ENCODE measurements at places on chromosomes 12 and 14.

- DNase-seq: no peak
Measured at GRCh38 chr14:58066115-58066514, 85.9 kb downstream of the ARMH4 start.

DNA sequence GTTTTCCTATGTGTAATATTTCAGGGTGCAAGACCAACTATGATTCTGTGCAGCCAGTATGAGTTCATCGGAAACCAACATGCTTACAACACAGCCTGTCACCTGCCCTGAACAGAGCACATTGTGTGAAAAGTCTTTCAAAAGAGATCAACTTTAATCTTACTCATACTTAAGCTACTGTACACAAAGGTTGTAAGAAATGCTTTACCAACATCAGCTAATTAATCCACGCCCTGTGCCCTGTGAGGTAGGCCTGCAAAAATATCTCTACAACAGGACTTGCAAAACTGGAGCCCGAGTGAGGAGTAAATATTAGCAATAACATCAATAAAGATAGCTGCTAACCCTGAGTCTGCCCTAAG is 15.1 kb downstream of the APPL2 start:
- no peak for DNase-seq

DNA sequence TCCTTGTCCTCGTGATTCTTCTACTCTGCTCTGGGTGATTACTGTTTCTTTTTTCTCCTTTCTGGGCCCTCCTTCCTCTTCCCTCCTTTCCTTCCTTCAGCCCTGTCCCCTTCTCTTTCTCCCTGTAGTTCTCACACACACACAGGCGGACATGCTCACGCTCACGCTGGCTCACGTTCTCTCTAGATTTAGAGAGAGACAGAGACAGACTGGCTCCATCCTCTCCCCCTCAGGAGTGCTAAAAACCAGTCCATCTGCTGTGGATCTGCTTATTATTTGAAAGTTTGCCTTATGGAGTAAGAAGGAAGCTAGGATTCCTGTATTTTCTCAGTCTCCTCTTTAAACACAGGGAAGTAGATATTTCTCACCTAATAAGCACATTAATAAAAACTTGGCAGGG is 48.1 kb downstream of the KCNA1 start:
- no peak for DNase-seq

GRCh38 chr12:49403971-49404450 is 36.7 kb downstream of the SPATS2 start:
- DNase-seq: peak; percentile 13

GRCh38 chr12:22357531-22357930 is 23.0 kb upstream of the ST8SIA1 start:
- DNase-seq: no peak

GRCh38 chr14:93891756-93892504 is 35.2 kb upstream of the FAM181A start:
- no peak for DNase-seq

- no peak for DNase-seq
Measured at GRCh38 chr12:57103856-57104255, 7.3 kb downstream of the STAT6 start.

GRCh38 chr14:49865431-49865859 is 12.9 kb upstream of the NEMF start:
- peak; percentile 61 for DNase-seq

DNA sequence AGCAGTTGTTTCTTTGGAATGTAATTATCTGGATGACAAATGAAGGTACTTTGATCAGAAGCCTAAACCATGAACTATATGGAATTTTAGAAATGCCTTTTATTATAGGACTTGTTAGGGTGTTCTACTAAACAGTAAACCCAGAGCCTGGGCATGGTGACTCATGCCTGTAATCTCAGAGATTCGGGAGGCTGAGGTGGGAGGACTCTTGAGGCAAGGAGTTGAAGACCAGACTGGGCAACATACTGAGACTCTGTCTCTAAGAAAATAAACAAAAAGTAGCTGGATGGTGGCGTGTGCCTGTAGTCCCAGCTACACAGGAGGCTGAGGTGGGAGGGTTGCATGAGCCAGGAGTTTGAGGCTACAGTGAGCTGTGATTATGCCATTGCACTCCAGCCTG is 23.9 kb downstream of the PALS1 start:
- DNase-seq: peak; percentile 18

GRCh38 chr14:92386637-92387036 is 63.7 kb downstream of the SLC24A4 start:
- DNase-seq: no peak

DNA sequence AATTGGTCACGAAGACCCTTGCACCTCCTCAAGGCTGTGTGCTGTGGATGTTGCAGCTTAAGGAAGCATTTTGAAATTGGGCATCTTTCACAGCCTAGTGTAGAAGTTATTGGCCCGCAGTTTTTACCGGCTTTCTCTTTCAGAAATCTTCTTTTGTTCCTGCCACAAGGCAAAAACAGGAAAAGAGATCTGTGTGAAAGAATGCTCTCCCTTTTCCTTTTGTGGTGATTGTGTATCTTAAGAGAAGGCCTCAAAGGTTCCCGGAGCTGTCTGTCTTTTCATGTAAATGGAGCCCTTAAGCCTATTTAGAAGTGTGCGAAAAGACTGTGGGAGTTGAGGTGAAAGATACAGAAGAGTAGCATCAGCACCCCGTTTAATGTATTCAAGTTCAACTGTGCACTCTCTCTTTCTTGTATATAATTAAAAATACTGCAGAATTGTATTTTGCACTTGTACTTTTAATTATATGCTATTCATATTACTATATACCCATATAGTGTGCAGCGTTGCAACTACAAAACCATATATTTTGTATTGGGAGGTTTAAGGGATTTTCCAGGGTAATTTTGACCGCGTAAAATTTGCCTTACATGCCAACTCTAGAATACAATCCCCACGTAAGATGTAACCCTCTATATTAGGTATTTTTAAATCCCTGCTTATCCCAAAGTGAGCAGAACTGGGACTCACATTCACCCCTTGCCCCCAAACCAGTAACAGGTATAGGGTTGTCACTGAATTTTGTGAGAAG is 441.7 kb downstream of the RAD51B start:
- no peak for DNase-seq

DNA sequence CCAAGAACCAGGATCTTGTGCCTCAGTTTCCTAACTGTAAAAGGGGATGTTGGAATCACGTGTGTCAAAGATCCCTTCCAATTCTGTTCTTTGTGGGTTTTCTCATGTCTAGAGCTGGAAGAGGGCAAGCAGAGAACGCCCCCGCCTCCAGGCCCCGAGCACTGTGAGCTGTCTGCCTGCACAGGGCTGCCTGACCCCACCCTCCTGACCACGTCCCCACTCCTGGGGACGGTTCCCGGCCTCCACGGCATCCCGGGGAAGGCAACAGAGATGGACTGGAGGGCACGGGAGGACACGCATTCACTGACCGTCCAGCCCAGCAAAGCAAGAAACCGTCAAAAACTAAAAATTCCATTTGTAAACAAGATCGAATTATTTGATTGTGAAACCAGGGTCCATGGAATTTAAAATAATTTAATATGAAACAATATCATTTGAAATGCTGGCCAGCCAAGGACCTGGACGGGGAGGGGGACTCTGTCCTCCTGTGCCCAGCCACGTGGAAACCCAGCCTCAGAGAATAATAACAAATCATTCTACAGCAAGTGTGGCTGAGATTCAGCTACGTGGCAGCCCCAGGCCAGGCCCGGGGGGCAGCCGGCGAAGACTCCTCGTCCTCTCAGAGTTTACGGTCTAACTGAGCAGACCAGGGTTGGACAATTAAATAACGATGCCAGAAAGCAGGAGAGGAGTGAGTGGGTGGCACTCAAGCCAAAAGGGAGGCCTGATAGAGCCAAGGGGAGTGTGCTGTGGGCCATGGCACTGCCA is 87.3 kb upstream of the DIO3 start:
- no peak for DNase-seq

DNA sequence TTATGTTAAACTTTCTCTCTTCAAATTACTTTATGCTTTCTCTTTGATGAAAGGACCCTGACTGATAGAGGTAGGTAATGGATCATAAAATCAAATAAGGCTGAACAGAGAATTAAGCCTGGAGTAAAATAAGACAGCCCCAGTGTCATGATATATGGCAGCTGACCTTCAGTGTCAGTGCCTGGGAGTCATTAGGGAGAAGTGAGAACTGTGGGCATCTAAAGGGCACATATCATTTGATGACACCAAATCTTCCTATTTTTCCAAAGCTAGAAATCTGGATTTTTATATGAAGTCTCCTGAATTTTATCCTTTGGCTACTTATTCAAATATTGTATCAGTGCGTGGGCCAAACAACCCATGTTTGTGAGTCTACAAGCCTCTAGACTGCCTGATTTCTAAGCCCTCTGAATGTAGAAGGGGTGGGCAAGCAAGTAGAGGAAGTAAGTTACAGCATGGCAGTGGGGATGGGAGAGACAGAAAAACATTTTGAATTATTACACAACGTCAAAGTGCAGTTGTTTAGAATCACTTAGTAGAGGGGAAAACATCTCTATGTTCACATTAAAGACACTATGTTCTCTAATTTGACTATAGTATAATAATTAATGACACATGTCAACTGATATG is 10.0 kb downstream of the SLC39A9 start:
- DNase-seq: no peak

DNA sequence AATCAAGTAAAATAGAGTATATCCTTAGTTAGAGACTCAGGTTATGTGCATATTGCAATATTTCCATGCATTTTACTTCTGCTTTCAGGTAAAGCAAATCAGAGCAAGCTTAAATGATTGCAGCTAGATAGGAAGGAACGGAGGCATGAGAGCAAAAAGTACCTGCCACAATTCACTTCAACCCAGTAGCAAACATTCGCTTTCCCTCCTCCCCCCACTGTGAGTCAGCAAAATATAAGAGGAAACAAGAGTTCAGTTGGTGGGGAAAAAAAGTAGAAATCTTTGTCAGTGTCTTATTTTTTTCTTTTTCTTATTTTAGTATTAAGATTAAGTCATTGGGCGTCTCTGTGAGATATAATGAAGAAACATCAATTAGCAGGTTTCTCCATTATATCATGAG is 475.4 kb downstream of the NPAS3 start:
- no peak for DNase-seq

GRCh38 chr12:123167329-123167728 is 16.4 kb upstream of the PITPNM2 start:
- DNase-seq: no peak

DNA sequence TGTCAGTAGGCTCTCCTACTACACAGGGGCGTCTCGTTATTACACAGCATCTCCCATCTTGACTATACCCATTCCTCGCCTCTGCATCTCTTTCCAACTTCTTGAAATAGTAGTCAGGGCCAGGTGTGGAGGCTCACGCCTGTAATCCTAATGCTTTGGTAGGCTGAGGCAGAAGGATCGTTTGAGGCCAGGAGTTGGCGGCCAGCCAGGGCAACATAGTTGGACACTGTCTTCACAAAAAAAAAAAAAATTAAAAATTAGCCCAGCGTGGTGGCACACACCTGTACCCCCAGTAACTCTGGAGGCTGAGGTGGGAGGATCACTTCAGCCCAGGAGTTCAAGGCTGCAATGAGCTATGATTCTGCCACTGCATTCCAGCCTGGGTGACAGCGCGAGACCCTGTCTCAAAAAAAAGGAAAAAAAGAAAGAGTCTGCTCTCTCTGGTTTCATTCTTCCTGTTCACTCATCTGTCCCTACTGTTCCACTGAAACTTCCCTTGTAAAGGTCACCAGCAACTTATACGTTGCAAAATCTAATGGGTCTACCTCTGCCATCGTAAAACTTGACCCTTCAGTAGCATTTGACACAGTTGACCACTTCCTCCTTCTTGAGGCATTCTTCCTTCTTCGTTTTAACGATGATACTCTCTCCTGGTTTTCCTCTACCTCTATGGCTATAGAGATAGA is 41.0 kb upstream of the PTGR2 start:
- DNase-seq: no peak

GRCh38 chr12:45762185-45763110 is 32.9 kb downstream of the ARID2 start:
- peak; percentile 34 for DNase-seq

DNA sequence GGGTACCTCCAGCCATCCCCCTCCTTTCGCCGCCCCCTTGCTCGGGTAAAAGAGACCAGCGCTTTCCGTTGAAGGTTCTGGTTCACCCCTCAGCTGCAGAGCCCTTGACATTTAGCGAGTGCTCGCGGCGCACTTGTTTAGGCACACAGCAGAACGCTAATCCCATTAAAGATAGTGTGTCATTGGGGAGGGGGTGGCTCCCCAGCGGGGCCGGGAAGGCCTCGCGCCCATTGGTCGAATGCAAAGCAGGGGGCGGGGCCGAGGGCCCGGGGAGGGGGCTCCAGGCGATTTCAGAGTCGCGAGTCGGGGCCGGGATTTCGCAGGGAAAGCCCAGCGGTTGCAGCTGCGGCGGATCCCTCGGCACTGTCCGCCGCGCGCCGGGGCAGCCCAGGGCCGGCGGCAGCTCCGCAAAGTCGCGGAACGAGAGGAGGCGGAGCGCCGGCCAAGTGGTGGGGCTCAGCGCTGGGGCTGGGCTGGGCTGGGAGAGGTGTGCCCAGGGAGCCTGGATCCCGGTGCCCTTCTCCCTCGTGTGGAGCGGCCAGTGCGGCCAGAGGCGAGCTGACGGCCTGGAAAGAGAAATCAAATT is 122.9 kb downstream of the TSPAN9 start:
- DNase-seq: peak; percentile 35

DNA sequence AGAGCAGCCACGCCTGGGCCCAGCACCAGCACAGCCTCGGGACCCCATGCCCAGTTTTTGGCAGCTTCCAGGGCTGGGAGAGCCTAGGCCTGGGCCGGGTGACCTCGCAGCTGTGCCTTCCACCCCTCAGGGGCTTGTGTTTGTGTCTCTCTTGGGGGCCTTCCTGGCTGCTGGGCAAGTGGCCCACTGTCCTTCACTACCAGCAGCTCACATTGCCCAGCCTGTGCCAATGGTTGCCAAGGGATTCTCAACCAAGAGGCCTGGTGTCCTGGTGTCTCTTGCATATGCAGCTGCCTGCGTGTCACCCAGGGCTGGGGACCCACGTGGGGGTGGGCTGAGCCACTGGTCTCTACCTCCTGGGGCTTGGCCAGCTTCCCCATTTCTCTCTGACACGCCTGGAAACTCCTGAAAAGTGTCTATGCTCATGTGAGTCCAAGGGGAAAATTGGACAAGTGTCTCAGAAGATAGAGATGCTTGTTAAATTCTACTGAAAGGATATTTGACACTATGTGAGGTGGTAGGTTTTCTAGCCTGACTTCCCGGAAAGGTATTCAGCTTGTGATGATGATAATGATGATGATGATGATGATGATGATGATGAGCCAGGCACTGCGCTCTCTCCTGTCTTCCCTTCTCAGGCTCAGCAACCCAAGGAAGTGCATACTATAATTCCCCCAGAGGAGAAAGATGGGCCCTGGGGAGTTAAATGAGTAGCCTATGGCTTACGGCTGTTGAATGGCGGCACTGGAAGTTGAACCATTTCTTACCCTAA is 48.8 kb upstream of the ESRRB start:
- DNase-seq: no peak

GRCh38 chr14:87994974-87995373 is 2.0 kb upstream of the GALC start:
- no peak for DNase-seq

DNA sequence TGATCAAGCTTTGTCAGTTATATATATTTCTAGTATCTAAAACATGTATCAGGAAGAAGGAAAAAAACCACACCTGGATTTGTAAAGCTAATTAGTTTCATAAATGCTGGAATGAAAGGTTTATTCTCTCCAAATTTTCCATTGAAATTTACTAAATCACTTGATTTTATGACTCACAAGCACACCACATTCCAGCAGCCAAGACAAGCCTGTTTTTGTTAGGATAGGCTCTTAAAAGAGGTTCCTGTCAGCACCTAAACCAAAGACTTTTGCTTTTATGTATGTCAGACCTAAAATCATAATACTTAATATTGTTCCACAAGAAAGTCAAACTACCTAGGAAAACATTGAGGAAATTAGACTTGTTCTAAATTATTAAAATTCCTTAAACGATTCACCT is 85.3 kb upstream of the PAWR start:
- DNase-seq: peak; percentile 56

Measured in LHCN-M2 (cell line).